ENCODE measurements at places on chromosomes 2 and 18.

GRCh38 chr2:149894226-149894625, 306.7 kb upstream of the MMADHC start:
- H3K4me3 ChIP-seq, result no peak overlapping the region
- no peaks in the 10 kb centered on the region for H3K27me3 ChIP-seq
- no peak overlapping the region for H3K27ac ChIP-seq
- no peaks in the 10 kb centered on the region for H3K36me3 ChIP-seq
- DNase-seq, result no peak

GRCh38 chr2:181907057-181907456, 15.5 kb downstream of the ITPRID2 start:
- peaks cover 6% of the 10 kb centered on the region for H3K4me1 ChIP-seq
- no peak overlapping the region for H3K27ac ChIP-seq
- H3K4me3 ChIP-seq, result no peak overlapping the region
- no peak for DNase-seq
- H3K27me3 ChIP-seq, result no peaks in the 10 kb centered on the region
- peaks cover 1% of the 10 kb centered on the region for H3K36me3 ChIP-seq

- H3K4me3 ChIP-seq, result no peak overlapping the region
- peaks cover 19% of the 10 kb centered on the region for H3K4me1 ChIP-seq
- peak overlapping the region; percentile 54 for H3K27ac ChIP-seq
- DNase-seq, result no peak
- no peaks in the 10 kb centered on the region for H3K36me3 ChIP-seq
These were observed 144.0 kb downstream of the TMEM17 start for GRCh38 chr2:62361964-62362363.

GRCh38 chr2:176117162-176117822, 714 bp downstream of the HOXD10 start:
- H3K36me3 ChIP-seq, result no peaks in the 10 kb centered on the region
- H3K27me3 ChIP-seq, result peaks cover 10% of the 10 kb centered on the region
- no peaks in the 10 kb centered on the region for H3K4me1 ChIP-seq
- no peak for DNase-seq
- H3K4me3 ChIP-seq, result no peak overlapping the region

DNA sequence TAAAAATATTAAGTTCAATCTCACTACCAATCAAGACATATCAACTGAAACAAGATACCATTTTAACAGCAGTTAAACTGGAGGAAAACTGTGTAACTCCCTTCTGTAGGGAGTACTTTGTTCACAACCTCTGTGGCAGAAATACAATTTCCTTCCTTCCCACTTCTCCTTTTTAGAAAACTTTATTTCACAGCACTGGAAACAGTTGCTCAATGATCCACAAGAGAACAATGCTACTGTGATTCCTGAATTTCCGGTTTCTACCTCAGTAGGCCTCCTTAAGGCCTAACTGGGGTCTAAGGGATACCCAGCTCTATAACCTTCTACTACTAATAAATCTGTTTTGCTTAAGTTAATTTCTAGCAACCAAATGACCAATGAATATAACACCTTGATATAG, 14.1 kb downstream of the TLK1 start:
- no peaks in the 10 kb centered on the region for H3K36me3 ChIP-seq

- no peaks in the 10 kb centered on the region for H3K36me3 ChIP-seq
- H3K27ac ChIP-seq, result no peak overlapping the region
- H3K4me1 ChIP-seq, result peaks cover 8% of the 10 kb centered on the region
- H3K4me3 ChIP-seq, result no peak overlapping the region
- no peak for DNase-seq
- H3K27me3 ChIP-seq, result no peaks in the 10 kb centered on the region
These were observed 49.4 kb downstream of the PDE1A start for GRCh38 chr2:182377467-182377866.

DNA sequence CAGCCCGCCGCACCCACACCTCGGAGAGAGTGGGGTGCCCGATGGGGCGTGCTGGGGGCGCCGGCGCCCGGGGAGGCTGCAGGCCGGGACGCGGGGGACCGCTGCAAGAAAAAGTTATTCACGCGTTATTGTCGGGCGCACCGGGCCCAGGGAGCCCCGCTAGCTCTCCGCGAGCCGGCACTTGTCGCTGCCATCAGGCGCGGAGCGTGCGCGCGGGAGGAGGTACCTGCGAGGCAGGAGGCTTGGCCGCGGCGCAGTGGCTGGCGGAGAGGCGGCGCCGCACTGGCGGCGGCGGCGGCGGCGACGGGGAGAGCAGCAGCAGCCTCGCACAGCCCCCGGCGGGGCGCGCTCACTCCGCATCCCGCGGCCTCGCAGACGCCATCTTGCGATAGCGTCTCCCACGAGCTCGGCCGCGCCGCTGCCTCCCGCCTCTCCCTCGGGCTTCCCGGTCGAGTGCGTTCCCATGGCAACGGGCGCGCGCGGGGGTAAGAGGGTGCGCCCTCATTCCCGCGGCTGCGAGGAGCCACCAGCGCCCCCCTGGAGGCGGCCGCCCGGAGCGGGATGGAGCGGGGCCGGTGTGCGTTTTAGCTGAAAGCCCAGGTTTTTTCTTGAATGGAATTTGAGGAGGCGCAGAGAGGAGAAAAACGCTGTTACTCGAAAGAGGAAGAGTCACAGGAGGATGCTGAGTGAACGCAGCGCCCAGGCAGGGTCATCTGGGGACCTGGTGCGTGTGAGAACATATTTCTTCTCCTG, at the start of gene CHN1:
Gene CHN1, minus strand, starts transcription at position 402 of the 753 bp plus-strand sequence. CDS start 469 bp downstream, outside the sequence.
- no peak within 1 kb of the TSS for H3K27ac ChIP-seq
- H3K27me3 ChIP-seq, result no peaks in the 10 kb centered on the region
- peak within 1 kb of the TSS; percentile 57 for H3K4me3 ChIP-seq
- DNase-seq, result peak; percentile 76

GRCh38 chr2:239884875-239885274, 140.3 kb downstream of the NDUFA10 start:
- DNase-seq, result no peak
- no peaks in the 10 kb centered on the region for H3K27me3 ChIP-seq
- no peaks in the 10 kb centered on the region for H3K4me1 ChIP-seq
- H3K27ac ChIP-seq, result no peak overlapping the region

DNA sequence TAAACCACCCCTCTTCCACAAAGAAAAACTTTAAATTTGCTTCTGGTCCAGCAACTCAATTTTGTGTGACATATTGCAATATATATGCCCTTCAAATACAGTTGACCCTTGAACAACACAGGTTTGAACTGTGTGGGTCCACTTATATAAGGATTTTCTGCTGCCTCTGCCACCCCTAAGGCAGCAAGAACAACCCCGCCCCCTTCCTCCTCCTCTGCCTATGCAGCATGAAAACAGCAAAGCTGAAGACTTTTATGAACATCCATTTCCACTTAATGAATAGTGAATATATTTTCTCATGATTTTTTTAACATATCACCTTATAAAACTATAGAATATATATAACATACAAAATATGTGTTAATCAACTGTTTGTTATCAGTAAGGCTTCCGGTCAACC, 58.3 kb downstream of the EML4 start:
- DNase-seq, result no peak
- no peak overlapping the region for H3K4me3 ChIP-seq
- H3K36me3 ChIP-seq, result no peaks in the 10 kb centered on the region
- H3K4me1 ChIP-seq, result peaks cover 4% of the 10 kb centered on the region

- no peak overlapping the region for H3K27ac ChIP-seq
- no peaks in the 10 kb centered on the region for H3K36me3 ChIP-seq
- no peaks in the 10 kb centered on the region for H3K4me1 ChIP-seq
- peak; percentile 50 for DNase-seq
- no peaks in the 10 kb centered on the region for H3K27me3 ChIP-seq
- no peak overlapping the region for H3K4me3 ChIP-seq
These were observed 2.2 kb downstream of the MYT1L start for GRCh38 chr2:2328848-2329247.

GRCh38 chr2:188425266-188425665, 133.6 kb downstream of the GULP1 start:
- 0 out of 2 replicates have a peak, but pooled peaks cover 4% of the 10 kb centered on the region for H3K4me1 ChIP-seq
- H3K27ac ChIP-seq, result no peak overlapping the region
- no peaks in the 10 kb centered on the region for H3K27me3 ChIP-seq
- H3K36me3 ChIP-seq, result no peaks in the 10 kb centered on the region
- DNase-seq, result no peak
- H3K4me3 ChIP-seq, result no peak overlapping the region

DNA sequence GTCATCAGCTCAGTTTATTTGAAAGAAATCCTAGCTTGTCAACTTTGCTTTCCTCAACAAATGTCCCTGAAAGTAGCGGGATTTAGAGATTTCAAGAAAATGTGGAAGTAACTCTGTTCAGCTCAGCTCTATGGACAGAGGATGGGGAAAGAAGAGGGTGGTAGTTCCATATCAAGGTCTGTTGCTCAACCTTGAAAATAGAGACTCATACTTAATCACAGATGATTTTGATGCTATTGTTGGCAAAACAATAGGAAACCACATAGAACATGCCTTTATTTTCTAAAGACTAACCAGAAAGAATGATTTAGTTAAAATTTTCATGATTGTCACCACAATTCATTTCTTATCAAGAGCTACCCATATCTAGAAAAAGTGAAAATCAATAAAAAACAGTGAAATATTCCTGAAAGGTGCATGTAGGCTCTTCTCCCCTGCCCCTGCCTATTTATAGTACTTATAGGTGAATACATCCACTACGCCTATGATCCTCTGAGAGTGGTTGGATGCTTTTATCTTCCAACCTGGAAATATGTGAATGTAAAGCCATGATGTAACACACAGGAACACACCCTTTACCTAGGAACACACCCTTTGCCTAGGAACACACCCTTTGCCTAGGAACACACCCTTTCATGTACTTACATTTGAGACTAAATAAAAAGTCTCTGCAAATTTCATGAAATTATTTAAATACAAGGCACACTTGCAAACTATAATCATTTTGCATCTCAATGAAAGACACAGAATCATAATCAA, 65.8 kb downstream of the ETAA1 start:
- no peak overlapping the region for H3K27ac ChIP-seq
- no peak for DNase-seq
- H3K4me3 ChIP-seq, result no peak overlapping the region
- no peaks in the 10 kb centered on the region for H3K36me3 ChIP-seq
- no peaks in the 10 kb centered on the region for H3K27me3 ChIP-seq

GRCh38 chr2:216139884-216140283, 30.7 kb downstream of the XRCC5 start:
- no peaks in the 10 kb centered on the region for H3K27me3 ChIP-seq
- H3K36me3 ChIP-seq, result peaks cover 5% of the 10 kb centered on the region
- no peaks in the 10 kb centered on the region for H3K4me1 ChIP-seq
- H3K4me3 ChIP-seq, result no peak overlapping the region
- peak; percentile 53 for DNase-seq
- H3K27ac ChIP-seq, result no peak overlapping the region

DNA sequence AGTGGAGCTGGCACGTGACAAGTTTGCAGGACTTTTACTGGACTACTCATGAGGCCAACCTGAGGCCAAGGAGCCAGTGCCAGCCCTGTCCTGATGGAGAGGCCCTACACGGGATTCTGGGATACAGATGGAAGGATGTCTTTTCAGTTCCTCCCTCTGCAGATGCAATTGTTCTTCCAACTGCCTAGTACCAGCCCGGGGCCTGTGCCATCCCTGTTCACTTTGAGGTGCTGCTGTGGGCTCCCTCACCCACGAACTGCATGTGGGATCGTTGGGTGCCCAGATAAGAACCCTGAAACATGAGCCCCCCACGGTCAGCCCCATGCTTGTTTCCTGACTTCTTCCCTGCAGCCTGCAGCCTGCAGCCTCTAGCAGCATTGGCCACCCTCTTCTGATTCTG, 25.3 kb upstream of the LAPTM4A start:
- H3K27ac ChIP-seq, result no peak overlapping the region
- H3K4me1 ChIP-seq, result peaks cover 16% of the 10 kb centered on the region
- H3K36me3 ChIP-seq, result no peaks in the 10 kb centered on the region
- DNase-seq, result no peak
- no peaks in the 10 kb centered on the region for H3K27me3 ChIP-seq
- no peak overlapping the region for H3K4me3 ChIP-seq

DNA sequence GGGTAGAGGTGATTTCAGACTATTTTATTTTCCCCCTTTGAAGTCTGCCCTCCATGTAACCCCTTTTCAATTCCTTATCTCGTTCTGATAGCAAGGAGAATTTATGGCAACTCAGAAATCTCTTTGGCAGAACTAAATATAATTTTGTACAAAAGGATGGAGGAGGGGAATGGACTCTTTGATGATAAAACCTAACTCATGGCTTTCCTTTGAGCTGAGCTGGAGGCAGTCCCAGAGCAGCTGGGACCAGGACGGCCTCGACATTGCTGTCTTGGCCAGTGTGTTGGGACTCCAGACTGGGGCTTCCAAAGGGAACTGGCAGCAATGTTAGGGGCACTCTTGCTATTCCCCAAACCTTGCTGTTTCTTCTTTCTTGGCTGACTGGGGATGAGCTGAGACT, 47.7 kb downstream of the PAX8 start:
- H3K4me3 ChIP-seq, result no peak overlapping the region
- peaks cover 72% of the 10 kb centered on the region for H3K4me1 ChIP-seq
- peak overlapping the region; percentile 97 for H3K27ac ChIP-seq
- DNase-seq, result peak; percentile 74
- H3K36me3 ChIP-seq, result no peaks in the 10 kb centered on the region

DNA sequence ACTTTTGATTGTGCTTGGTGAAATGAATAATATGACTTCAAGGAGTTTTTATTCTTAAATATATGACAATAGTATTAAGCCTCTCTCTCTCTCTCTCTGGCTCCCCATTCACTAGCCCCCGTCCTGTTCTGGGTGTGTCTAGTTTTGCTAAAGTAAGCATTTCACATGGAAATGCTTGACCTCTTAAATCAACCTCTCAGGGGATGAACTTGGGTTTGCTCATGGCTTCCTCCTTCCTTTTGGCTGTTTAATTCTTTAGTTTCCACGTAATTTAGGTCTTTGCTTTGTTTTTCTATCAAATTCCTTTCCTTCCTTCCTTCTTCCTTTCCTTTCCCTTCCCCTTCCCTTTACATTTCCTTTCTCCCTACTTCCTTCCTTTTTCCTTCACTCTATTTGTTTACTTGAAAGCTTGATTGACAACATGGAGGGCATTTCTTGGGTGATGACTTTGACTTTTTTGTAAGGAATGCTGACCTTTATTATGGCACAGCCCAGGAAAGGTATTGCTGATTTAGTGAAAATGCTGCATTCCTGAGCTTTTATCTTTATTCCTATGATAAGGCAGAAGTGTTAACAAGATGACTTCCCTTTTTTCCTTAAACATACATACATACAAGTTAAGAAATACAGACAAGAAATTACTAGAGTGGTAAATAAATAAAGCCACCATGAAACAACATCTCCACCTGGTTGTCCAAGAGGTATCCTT, 3.6 kb downstream of the DPP4 start:
- H3K27ac ChIP-seq, result peak overlapping the region; percentile 19
- H3K4me3 ChIP-seq, result no peak overlapping the region
- no peaks in the 10 kb centered on the region for H3K27me3 ChIP-seq
- peaks cover 81% of the 10 kb centered on the region for H3K4me1 ChIP-seq

DNA sequence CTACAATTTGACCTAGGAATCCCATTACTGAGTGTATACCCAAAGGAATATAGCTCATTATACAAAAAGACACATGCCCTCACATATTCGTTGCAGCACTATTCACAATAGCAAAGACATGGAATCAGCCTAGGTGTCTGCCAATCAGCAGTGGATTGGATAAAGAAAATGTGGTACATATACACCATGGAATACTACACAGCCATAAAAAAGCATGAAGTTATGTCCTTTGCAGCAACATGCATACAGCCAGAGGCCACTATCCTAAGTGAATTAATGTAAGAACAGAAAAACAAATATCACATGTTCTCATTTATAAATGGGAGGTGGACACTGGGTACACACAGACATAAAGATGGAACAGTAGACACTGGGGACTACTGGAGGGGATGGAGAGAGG, 54.0 kb downstream of the GREB1L start:
- no peak overlapping the region for H3K27ac ChIP-seq
- no peaks in the 10 kb centered on the region for H3K27me3 ChIP-seq
- H3K36me3 ChIP-seq, result no peaks in the 10 kb centered on the region
- H3K4me1 ChIP-seq, result peaks cover 47% of the 10 kb centered on the region
- no peak overlapping the region for H3K4me3 ChIP-seq
